G401 (cell line): ENCODE measurements at places on chromosomes 2 and 18.
A peak's percentile ranks its signal among the peaks of the same experiment; 100 is the strongest.

GRCh38 chr2:236568068-236568921 is 1.3 kb upstream of the ACKR3 start:
- DNase-seq = peak; percentile 14

- no peak for DNase-seq
Measured at GRCh38 chr2:14492920-14493503, 139.5 kb upstream of the LRATD1 start.

DNA sequence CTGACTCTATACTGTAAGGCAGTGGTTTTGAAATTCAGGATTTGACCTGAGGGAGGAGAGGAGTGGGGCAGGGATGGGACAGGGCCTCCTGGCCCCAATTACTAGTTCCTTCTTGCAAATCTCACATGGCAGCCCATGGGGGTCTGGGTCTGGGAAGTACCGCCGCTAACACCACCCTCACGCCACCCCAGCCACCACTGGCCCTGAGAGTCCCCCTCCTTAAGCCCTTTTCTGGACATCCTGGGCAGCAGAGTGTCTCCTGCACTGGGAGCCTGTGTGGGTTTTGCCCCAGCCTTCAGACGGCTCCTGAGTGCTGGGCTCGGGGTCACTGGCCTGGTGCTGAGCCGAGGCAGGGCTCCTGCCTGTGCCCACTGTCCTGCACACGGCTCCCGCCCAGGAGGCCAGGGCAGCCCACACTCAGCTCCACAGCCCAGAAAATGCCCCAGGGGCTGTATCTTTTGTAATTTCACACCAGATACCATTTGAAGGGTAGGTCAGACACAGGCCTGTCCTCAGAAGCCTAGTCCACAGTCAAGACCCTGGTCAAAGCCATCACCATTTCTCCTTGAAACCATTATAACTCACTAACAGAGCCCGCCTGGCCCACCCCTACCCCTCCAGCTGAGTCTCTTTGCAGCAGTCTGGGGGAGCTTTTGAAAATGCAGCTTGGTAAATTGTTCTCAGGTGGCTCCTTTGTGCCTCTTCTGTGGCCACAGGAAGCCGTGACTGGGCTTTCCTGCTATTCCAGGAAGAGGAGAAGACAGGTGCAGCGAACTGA is 55.1 kb downstream of the CYP27C1 start:
- DNase-seq = no peak

DNA sequence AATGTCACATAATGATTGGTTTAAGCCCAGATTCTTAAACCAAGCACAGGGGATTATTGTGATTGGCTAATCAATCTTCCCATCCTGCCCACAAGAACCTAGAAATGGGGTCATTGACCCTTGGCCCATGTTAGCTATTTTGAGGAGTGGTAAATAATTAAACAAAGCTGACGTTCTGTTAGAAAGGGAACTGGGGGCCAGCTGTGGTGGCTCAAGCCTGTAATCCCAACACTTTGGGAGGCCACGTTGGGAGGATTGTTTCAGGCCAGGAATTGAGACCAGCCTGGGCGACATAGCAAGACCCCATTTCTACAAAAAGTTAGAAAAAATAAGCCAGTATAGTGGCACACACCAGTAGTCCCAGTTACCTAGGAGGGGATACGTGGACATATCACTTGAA is 37.8 kb upstream of the PTPN4 start:
- no peak for DNase-seq

DNA sequence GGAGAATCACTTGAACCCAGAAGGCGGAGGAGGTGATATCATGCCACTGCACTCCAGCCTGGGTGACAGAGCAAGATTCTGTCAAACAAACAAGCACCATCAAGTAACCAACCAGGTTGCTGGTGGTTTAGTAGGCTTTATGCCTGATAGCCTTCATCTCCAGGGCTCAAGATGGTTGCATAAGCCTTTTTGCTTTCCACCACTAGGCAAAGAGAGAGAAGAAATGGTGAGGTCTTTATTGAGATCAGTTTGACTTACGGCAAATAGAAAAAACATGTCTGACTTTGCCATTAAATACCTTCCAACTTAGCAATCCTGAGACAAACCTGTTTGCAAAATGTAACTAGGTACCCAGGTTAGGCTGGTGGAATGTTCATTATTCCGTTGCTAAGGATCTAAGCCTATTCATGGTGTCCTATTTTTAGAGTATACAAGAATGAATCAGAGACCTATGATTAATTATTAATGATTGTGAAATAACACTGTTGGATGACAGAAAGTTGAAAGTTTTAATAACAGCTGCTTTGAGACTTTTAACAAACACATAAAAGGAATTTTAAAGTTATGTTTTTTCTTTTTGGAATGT is 53.5 kb upstream of the SLC38A11 start:
- no peak for DNase-seq

GRCh38 chr2:85760371-85760770 is 6.6 kb downstream of the ATOH8 start:
- DNase-seq = no peak

GRCh38 chr2:26687328-26687727 is 5.2 kb upstream of the KCNK3 start:
- DNase-seq = no peak

GRCh38 chr2:55986001-55986400 is 62.4 kb upstream of the EFEMP1 start:
- DNase-seq = no peak

- DNase-seq = no peak
Measured at GRCh38 chr18:33560686-33561370, 17.2 kb upstream of the ASXL3 start.

DNA sequence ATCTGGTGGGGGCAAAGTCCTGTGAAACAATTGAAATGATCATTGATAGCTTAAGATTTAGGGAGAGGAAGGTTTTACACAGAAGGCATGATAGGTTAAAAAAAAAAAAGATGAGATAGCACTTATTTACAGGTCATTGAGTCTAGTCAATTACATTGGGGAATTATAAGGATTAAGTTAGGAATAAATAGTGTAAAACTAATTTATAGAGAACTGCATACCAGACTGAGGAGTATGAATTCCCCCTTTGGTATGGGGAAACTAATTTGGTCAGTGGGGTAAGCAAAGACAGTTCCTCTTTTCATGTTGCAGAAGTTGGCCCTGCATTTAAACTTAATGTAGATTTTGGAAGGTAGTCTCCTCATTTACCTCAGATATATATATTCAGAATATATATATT is 10.8 kb downstream of the GLS start:
- no peak for DNase-seq

GRCh38 chr2:109373791-109374547 is 239.8 kb downstream of the SEPTIN10 start:
- no peak for DNase-seq

GRCh38 chr2:239247401-239248245 is 153.2 kb downstream of the HDAC4 start:
- no peak for DNase-seq

GRCh38 chr2:215532844-215533243 is 97.0 kb upstream of the FN1 start:
- DNase-seq = no peak

GRCh38 chr2:10678225-10678624 is 11.6 kb downstream of the NOL10 start:
- no peak for DNase-seq

DNA sequence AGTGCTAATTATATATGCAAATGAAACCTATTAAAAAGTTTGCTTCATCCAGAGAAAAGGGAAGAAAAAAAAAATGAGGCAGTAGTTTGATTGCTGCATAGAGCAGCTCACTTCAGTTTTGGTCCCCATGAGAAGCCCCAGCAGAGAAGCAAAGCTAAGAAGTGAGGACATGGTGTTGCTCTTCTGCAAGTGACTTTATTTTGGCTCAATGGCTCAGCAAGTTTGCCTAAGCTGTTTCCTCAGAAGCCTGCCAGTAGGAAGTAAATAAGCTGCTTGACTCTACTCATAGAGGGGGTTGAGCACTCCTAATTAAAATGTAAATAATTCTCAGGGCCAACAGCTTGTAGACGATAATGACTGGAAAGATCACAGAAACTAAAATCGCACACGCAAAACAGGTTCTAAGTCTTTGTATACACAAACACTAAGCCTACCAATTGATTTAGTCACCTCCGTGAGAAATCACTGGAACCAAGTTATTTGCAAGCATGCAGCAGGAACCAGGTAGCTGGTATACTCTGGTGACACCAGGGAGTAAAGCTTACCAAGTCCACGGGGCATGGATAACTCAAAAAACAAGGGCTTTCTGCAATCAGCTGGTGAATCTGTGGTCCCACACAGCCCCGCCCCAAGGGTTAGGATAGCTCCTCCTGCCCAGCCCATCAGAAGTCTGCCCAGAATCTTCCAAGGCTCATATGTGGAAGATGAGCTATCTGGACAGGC is 39.7 kb upstream of the NABP1 start:
- no peak for DNase-seq

GRCh38 chr2:192195548-192196418 is 1.1 kb upstream of the TMEFF2 start:
- DNase-seq = peak; percentile 66

- DNase-seq = no peak
Measured at GRCh38 chr18:29181151-29181901, 1004.4 kb upstream of the CDH2 start.

- no peak for DNase-seq
Measured at GRCh38 chr2:237919593-237919992, 47.2 kb upstream of the UBE2F start.

- no peak for DNase-seq
Measured at GRCh38 chr2:221377066-221377465, 195.0 kb downstream of the EPHA4 start.

DNA sequence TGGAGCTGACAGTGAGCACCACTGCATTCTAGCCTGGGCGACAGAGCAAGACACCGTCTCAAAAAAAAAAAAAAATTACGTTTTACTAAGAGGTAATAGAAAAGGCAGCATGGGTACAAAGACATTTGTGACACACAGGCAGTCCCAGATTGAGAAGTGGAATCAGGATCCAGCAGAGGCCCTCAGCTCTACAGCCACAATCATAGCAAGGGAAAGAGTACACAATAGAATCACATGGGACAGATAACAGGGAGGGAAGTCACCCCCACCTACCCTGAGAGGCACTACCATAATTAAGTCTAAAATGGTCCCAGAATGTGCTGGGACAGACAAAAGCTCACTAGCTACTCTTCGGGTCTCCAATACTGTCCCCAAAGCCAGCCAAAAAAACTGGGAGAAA is 12.5 kb downstream of the SRBD1 start:
- no peak for DNase-seq

GRCh38 chr18:79578396-79579260 is 101.0 kb upstream of the CTDP1 start:
- no peak for DNase-seq

- no peak for DNase-seq
Measured at GRCh38 chr2:230429513-230429912, 13.5 kb downstream of the SP100 start.

- DNase-seq = peak; percentile 8
Measured at GRCh38 chr2:69305712-69306392, 81.2 kb downstream of the GFPT1 start.

DNA sequence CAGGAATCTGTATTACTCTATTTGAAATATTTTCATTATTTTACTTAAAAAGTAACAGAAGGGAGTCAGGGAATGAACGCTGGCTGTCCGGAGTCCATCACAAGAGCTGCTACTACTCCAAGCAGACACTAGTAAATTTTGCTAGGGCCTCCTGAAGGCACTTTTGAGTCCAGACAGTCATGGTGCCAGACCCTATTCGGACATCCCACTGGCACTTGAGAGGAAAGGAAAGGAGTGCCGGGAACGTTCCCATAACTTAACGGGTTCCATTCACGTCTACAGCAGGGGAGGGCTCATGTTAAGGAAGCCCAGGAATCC is 563 bp upstream of the GMCL1 start:
- no peak for DNase-seq

DNA sequence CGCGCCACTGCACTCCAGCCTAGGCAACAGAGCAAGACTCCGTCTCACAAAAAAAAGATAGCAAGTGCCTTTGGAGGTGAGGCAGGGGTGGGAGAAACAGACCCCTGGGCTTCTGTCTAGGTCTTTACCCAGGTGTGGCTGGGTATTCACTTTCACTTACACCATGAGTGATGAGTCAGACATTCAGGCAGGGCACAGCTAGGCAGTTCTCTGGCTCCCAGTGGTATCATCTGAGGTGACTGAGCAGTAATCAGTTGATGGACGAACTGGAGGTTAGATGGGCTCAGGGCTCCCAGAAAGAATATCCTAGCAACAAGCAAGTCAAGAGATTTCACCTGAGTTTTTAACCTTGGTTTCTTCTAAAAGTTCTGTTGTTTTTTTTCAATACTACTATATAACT is 107.0 kb upstream of the RAB6C start:
- DNase-seq = no peak

DNA sequence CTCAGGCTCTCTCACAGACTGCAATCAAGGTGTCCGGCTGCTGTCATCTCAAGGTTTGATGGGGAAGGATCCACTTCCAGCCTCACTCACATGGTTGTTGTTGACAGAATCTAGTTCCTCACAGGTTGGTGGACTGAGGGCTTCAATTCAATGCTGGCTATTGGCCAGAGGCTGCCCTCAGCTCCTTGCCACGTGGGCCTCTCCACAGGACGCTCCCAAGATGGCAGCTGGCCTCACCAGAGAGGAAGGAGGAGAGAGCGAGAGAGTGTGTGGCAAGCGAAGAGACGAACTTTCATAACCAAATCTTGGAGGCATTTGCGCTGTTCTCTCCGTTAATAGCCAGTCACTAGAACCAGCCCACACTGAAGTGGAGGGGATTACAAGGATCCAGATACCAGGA is 13.5 kb upstream of the DNMT3A start:
- no peak for DNase-seq

DNA sequence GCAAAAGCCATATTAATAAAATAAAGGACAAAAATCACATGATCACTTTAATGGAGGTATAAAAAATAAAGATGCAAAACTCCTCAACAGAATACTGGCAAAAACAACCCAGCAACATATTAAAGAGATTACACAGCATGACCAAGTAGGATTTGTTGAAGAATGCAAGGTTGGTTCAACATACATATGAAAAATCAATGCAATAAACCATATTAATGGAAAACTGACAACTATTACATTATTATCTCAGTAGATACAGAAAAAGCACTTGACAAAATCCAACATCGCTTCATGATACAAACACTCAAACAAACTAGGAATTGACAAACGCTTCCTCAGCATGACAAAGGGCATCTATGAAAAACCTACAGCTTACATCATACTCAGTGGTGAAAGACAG is 76.7 kb downstream of the CRACDL start:
- no peak for DNase-seq
